NCI-H1092 treated with DMSO at 0.1 percent for 48 hours (cell line): ENCODE measurements at places on chromosomes 12 and 14.

- no peak for DNase-seq
These were observed 24.2 kb upstream of the HIF1A start for GRCh38 chr14:61671082-61671481.

DNA sequence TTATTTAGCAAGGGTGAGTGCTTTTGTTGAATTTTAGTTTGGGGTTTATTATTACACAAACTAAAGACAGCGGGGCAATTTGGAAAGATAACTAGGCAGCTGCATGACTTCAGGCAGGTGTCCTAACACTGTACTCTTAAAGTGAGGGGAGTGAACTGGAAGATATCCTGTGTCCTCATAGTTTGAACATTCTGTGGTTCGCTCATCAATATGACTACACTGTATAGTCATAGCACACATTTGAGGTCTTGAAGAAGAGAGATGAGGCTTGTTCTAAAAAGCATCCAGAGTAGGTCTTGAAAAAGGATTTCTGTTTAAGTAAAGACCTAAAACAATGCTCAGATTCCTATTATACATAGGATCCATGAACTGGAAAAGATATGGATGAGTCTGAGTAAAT, 1.7 kb upstream of the MAP3K9 start:
- DNase-seq: no peak

DNA sequence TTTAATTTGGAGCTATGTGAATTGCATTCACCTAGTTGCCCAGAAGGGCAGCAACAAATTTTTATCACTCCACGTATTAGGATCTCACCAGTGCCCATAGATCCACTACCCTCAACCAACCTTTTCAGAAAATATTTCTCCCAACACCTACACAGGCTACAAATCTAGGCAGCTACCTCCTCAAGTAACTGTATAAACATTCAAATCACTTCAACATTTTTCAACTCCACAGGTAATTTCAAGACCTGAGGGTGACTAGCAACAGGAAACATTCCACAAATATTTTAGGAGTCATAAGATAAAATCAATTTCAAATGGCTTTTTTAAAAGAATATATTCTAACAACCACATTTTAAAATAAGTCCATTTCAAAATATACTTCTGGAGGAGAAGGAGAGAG, 12.9 kb downstream of the PHLDA1 start:
- DNase-seq: no peak

DNA sequence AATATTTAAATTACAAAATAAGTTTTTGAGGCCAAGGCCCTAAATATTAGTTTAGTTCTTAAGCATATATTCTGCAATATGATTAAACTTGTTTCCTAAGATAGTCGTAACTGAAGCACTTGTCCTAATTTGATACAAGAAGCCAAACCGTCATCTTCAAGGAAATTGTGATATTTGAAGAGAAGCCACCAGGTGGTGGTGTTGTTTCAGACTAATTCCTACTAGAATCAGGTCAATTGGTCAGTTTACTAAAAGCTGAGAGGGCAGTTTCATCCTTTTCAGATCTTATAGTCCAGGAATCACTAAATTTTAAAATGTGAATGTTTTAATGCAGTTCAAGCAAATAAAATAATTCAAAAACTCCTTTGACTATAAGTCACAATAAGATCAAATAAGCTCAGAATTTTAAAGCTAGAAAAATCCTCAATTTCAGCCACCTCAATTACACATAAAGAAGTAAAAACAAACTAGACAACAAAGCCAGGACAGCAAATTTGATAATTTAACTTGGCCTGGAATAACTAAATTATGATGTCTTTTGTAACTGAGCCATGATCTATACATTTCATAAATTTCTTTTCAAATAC, 7.1 kb upstream of the ARL1 start:
- peak; percentile 51 for DNase-seq

DNA sequence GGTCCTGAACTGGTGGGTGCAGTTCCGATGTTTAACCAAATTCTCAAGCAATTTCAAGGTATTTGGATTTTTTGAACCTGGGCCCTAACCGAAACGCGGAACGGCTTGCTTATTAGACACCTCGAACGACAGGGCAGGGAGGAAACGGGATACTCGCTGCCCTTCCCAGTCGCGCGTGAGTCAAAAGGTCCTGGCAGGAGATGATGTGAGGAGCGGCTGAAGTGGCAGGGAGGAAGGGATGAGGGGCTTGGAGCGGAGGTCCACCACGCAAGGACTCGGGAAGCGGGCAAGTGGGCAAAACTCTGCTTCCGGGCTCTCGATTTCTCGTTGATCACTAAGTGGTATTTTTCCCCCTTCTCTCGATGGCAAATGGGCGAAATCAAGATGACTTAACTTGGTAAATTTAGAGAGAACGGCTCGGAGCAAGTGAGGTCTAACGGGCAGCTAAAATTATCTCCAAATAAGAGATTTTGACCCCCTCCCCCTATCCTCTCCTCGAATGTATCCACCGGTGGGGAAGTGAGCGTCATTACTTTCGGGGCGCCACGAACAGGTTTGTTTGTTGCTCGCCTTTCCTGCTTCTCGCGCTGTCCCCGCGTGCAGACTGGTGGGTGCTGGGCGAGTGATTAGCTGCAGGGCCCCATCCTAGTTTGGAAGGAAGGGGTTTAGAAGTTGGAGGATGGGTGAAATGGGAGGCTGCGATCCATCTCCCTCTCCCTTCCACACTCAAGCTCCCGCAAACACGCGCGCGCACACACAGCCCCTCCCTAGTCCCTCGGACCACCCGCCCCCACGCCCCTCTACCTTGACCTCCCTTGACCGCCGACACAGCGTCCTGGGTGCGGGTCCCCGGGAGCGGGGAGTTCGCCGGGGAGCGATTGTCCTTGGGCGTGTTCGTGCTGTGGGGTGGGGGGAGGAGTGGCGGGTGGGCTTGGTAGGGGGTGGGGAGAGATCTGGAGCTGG, 986 bp upstream of the NTF3 start:
- no peak for DNase-seq

- peak; percentile 64 for DNase-seq
These were observed 58.9 kb upstream of the KITLG start for GRCh38 chr12:88638966-88639760.

- no peak for DNase-seq
These were observed 12.8 kb downstream of the AKT1 start for GRCh38 chr14:104782808-104783139.
